ENCODE measurements at places on chromosomes 5 and 9.
A peak's percentile ranks its signal among the peaks of the same experiment; 100 is the strongest.

DNA sequence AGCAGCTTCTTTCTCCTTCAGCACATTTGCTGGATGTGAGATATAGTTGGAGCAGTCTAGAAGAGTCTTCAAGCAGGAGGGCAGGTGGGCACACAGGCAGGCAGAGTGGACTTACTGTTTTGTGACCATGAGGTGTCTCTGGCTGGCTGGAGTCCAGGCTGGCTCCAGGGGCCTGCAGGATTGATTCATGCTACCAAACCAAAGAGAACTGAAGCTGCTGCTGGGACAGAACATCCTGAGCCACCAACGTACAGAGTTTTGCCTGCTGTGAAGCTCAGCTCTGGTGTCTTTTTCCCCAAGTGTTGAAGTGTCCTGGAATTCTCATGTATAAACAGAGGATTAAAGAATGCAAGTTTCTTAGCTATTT, 45.7 kb downstream of the CYSTM1 start:
- no peak for DNase-seq

DNA sequence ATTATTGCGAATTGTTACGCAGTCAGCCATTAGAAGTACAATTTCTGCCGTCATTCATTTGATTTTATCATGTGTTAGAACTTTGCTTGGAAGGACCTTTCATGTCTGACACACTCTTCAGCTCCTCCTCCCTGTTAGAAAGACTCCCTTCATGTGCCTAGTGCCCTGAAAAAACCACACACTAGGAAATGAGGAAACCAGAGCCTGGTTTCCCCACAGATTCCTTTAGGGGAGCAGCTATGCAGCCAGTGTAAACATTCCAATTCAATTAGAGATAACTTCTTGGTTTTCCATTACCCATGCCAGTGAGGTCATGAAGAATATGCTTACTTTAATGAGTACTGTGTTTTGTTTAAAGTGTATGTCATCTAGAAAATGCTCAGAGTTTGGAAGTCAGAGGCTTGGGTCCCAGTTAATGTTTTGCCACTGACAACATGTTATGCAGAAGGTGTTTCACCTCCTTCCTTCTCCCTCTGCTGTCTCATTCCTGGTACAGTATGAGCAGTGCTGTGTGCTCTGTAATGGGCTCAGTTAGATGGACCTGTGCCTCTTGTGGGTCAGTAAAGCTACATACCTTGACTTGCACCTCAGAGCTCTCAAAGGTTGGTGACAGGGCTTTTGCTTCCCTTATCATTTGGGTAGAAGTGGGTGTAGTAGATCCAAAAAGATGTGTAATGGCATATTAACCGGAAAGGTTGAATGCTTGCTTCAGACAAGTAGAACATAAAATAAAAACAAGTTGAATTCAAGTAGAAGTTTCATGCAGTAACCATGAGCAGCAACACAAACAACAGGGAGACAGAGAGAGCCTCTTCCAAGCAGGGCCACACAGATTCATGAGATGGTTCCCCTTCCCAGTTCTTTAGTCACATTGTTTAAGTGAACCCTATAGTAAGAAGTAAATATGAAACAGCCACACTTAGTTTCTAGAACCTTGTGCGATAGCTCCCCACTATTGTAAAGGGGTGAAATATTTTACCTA, 52.6 kb upstream of the TNFAIP8 start:
- DNase-seq, result no peak

DNA sequence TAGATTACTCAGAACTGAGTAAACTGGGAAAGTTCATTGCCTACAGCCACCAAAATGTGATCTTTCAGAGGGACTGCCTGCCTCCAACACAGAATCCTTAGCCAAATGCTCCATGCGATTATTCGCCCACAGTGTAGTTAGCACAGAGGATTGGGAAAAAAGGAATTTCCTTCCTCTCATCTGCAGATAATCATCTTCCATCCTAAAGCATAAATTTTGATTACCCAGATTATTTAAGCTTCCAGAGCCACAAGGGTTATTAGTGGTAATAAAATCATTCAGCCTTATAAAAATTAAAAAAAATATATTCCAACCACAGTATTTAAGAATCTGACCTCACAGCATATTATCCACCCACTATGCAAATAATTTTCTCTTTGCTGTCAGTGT, 285.3 kb upstream of the GRAMD2B start:
- no peak for DNase-seq

DNA sequence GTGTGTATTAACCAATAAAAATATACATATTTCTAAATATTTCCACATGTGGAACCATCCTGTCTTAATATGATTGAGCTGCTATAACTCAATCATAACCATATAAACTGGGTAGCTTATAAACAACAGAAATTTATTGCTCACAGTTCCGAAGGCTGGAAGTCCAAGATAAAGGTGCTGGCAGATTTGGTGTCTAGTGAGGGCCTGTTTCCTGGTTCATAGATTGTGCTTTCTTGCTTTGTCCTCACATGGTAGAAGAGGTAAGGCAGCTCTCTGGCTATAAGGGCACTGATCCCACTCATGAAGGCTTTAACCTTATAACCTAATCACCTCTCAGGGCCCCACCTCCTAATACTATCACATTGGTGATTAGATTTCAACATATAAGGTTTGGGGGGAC, 14.0 kb upstream of the PRKAA1 start:
- DNase-seq, result no peak

DNA sequence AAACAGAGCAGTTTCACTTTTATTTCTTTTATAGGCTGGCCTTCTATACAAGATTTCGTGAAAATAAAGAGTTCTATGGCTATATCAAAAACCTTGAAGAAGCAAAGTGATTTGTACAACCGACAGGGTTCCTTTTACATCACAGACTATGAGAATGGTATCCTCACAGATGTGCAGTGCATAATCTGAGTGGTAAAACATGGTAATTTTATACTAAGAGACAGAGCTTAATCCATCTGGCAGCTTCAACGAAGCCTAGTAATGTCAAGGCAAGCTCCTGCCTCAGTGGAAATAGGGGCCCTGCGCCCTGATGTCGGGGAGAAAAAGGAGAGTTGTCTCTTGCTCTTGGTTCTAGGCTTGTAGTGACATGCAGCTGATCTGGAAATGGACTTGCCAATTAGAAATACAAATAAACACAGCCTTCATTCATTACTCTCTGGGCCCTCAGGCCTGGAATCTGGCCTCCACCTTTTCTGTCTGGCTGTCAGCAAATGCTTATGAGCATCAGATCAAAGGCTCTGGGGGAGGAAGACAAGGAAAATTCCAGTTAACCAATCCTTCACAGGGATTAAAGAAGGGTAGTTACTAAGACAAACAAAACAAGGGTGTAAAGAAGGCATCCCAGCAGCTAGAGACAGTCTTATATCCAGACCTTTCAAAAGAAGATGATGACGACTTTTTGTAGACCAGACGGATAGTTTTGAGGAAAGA, 33.6 kb upstream of the TRIM32 start:
- DNase-seq, result no peak

- DNase-seq, result no peak
Measured at GRCh38 chr5:40904994-40905306, 4.3 kb upstream of the C7 start.

DNA sequence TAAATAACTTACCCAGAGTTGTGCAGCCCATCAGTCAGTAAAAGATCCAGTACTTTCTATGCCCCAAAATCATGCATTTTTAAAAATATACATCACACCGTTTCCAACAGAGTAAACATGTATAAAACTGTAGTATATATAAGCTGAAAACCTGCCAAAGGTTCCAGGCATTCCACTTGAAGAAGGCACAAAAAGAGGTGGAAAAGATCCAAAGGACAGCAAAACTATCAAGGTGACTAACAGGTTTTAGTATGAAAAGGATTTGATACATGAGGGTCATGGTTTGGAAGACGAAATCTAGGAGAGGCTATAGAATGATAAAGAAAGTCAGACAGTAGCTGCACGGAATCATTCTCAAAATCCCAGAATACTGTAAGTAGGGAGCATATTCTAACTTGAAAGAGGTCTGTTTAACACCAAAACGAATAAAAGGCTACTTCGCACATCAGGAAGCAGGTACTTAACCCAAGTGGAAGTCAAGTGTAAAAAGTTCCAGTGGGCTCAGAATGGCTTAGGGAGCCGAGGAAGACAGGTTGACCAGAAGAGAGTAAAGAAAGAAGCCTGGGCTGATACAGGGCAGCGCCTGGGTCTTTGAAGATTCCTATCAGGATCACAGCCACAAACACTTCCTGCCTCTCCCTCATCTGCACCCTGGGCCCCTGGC, 207.2 kb downstream of the ADAMTS12 start:
- DNase-seq, result no peak

GRCh38 chr5:5941486-5941885, 436.9 kb downstream of the MED10 start:
- no peak for DNase-seq

- no peak for DNase-seq
Measured at GRCh38 chr5:150641006-150641570, 628 bp downstream of the SYNPO start.

GRCh38 chr5:177496727-177497291, 595 bp downstream of the PDLIM7 start:
- peak; percentile 80 for DNase-seq

GRCh38 chr9:4780651-4781050, 12.1 kb upstream of the RCL1 start:
- no peak for DNase-seq

DNA sequence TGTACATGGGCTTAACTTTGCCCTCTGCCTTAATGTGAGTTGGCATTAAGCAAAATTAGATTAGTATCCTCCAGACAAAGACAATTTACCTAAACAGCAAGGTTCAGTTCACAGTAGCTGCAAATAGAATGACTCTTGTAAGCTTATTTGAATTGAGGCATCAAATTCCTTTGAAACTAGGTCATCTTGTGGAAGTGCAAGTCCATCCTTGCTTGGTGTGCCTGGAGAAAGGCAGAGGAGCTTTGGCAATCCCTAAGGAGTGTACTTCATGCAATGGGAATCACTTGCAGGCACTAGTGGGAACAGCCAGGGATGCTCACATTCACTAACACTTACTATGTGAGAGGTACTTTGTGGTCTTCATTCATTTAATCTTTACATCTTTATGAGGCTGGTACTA, 118.3 kb downstream of the DRD1 start:
- DNase-seq, result no peak

GRCh38 chr5:145859897-145860296, 12.9 kb downstream of the GRXCR2 start:
- no peak for DNase-seq

DNA sequence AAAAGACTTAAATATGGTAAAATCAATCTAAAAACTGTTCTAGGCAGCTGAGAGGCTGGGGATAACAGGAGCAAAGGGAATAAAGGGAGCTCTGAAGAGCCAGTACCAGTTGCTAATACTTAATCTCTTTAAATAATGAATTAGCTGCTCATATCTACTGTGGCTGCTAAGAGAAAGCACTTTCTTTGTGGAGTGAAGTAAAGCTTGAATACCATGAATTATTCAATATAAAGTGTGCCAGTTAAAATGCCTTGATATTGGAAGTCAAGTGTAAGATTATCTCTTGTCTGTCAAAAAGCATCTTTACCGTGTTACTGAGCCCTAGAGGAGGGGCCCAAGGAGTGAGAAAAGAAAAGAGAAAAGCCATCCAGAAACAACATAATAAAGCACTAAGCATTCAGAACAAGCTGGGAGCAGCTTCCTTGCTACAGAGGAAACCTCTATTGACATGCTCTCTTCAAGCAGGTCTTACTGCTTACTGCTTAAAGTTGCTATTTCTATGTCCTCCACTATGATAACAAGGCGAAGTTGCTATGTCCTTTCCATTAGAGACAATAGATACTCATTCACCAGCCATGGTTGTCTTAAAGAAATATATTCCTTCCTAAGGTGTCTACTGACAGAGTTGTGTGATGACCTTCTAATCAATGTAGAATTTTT, 297.4 kb downstream of the CETN3 start:
- no peak for DNase-seq
